ENCODE measurements at places on chromosomes 2 and 18. TPM values are rescaled to one million over a fixed set of nuclear protein-coding genes. Genes with fewer than 3 reads are reported as not detected.
A peak's percentile ranks its signal among the peaks of the same experiment; 100 is the strongest.

The KCNK3 gene
- not detected for polyA plus RNA-seq

The GYPC gene
- 21.7 TPM for polyA plus RNA-seq

GRCh38 chr18:35777039-35777438, 195.4 kb upstream of the RMP24 start:
- H3K27me3 ChIP-seq: peaks cover 4% of the 10 kb centered on the region
- H3K4me1 ChIP-seq: no peaks in the 10 kb centered on the region

GRCh38 chr18:55097456-55098170, 138.4 kb upstream of the CCDC68 start:
- no peak overlapping the region for H3K27ac ChIP-seq
- H3K4me3 ChIP-seq: no peak overlapping the region
- H3K27me3 ChIP-seq: no peaks in the 10 kb centered on the region
- H3K36me3 ChIP-seq: no peaks in the 10 kb centered on the region

DNA sequence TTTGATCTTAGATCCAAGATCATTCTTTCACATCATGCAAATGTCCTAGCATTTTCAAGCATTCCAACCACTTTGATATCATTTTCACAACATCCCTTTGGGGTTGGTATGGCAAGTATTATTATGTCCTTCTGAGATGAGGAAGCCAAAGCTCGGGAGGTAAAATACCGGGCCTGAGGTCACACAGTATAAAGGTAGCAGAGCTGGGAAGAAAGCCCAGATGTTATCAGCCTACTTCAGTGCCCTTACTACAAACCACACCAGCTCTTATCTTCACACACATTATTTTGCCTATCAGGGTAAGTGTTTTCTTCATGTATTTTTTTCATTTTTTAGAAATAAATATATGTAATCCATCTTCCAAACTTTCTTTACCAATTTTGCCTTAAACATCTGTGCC, 4.2 kb upstream of the B4GALT6 start:
- DNase-seq: no peak
- H3K4me3 ChIP-seq: no peak overlapping the region
- H3K36me3 ChIP-seq: no peaks in the 10 kb centered on the region
- no peak overlapping the region for H3K27ac ChIP-seq

DNA sequence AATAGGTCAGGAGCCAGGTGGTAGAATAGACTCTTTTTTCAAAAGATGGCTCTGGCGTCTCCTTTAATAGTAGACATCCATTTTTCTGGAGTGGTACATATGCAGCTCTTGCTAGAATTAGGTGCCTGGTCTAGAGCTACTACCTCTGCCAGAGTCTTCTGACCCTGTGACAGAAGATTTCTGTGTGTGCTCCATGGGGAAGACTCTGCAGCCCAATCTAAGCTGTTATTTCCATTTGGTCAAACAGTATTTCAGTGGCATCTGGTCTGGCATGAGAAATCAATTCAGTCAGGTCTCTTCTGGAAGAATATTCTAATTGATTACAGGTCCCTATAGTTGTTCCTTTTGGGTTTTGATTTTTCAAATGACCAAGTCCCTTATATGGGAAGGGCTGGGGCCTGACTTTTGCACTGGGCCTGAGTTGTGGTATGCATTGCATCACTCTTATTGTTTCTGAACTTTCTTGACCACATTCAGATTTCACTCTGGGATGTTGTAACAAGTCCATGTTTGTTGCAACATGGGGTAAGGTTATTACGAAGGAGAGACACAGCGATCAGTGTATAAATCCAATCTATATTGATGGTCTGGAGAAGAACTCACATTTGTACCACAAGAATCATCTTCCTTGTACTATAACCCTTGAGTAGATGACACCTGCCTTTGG, 12.1 kb downstream of the MXD1 start:
- peak; percentile 90 for DNase-seq
- H3K36me3 ChIP-seq: peaks cover 26% of the 10 kb centered on the region
- peaks cover 76% of the 10 kb centered on the region for H3K4me1 ChIP-seq
- H3K27me3 ChIP-seq: no peaks in the 10 kb centered on the region
- peak overlapping the region; percentile 33 for H3K27ac ChIP-seq
- peak overlapping the region; percentile 50 for H3K4me3 ChIP-seq
